ENCODE measurements at places on chromosomes 1 and 21. TPM values are rescaled to one million over a fixed set of nuclear protein-coding genes. Genes with fewer than 3 reads are reported as not detected.

- no peaks in the 10 kb centered on the region for H3K27me3 ChIP-seq
- no peak for DNase-seq
- no peak overlapping the region for H3K27ac ChIP-seq
- H3K4me1 ChIP-seq: no peaks in the 10 kb centered on the region
Measured at GRCh38 chr1:241086686-241087085, 270.3 kb downstream of the RGS7 start.

GRCh38 chr1:229225331-229225782 is 45.6 kb upstream of the RAB4A start:
- no peaks in the 10 kb centered on the region for H3K27me3 ChIP-seq
- H3K4me3 ChIP-seq: no peak overlapping the region
- no peaks in the 10 kb centered on the region for H3K36me3 ChIP-seq
- no peak for DNase-seq
- H3K4me1 ChIP-seq: peaks cover 9% of the 10 kb centered on the region

- no peaks in the 10 kb centered on the region for H3K27me3 ChIP-seq
- no peaks in the 10 kb centered on the region for H3K4me1 ChIP-seq
- no peak for DNase-seq
- H3K4me3 ChIP-seq: no peak overlapping the region
Measured at GRCh38 chr1:229874136-229874535, 192.9 kb upstream of the GALNT2 start.

- H3K4me3 ChIP-seq: no peak overlapping the region
- H3K27me3 ChIP-seq: no peaks in the 10 kb centered on the region
- no peak for DNase-seq
- no peaks in the 10 kb centered on the region for H3K4me1 ChIP-seq
- no peaks in the 10 kb centered on the region for H3K36me3 ChIP-seq
Measured at GRCh38 chr1:200336101-200336845, 73.6 kb downstream of the ZNF281 start.

DNA sequence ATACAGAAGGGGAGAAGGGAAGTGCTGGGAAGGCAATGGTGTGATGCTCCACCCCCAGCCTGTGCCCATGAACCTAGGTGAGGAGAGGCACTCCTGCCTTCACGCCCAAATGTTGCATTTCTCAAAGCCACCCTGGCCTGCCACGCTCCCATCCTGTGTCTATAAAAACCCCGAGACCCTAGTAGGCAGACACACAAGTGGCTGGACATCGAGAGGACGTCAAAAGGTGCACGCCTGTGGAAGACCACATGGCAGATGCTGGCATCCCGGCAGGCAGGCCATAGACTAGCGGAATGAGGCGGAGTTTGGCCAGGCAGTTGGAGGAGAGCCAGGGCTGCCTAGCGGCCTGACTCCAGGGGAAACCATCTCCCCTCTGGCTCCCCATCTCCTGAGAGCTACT is 1168.5 kb upstream of the ADGRL2 start:
- no peak overlapping the region for H3K27ac ChIP-seq
- H3K4me1 ChIP-seq: no peaks in the 10 kb centered on the region
- no peak overlapping the region for H3K4me3 ChIP-seq
- no peak for DNase-seq

DNA sequence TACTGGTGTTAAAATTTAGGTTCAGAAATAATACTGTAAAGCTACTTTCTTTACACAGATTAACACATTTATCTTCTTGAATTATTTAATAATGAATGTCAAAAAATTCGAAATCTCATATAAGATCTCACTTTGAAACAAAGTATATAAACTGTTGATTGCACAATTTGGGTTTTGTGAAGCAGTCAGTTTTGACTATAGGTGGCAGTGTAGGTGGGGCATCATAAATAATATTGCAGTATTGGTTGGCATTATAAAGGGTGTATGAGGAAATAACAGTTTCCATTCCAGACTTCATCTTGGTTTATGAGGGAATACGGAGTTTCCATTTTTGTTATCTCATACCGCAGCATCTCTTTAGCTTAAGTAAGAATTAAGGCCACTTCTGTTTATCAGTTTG is 49.9 kb downstream of the SUCO start:
- no peaks in the 10 kb centered on the region for H3K27me3 ChIP-seq
- H3K4me3 ChIP-seq: no peak overlapping the region
- no peaks in the 10 kb centered on the region for H3K4me1 ChIP-seq
- H3K36me3 ChIP-seq: no peaks in the 10 kb centered on the region
- DNase-seq: no peak
- H3K27ac ChIP-seq: no peak overlapping the region

DNA sequence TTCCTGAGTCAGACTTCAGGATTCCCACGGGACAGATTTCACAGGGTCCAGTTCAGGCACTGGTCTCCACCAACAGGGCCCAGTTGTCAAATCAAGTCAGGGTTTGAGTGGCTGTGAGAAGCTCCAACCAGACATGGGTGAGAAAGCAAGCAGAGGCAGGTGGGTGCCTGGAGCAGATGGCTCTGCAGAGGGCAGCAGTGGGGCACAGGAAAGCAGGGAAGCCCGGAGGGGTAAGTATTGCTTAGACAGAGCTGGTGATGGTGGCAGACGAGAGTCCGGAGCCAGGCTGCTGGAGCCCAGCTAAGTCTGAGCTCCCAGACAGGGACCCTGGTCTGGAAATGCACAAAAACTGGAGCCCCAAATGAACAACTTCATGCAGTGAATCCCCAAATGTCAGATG is 40.4 kb downstream of the RIMS3 start:
- DNase-seq: no peak
- H3K4me1 ChIP-seq: no peaks in the 10 kb centered on the region
- peaks cover 3% of the 10 kb centered on the region for H3K36me3 ChIP-seq
- H3K4me3 ChIP-seq: no peak overlapping the region
- no peak overlapping the region for H3K27ac ChIP-seq

DNA sequence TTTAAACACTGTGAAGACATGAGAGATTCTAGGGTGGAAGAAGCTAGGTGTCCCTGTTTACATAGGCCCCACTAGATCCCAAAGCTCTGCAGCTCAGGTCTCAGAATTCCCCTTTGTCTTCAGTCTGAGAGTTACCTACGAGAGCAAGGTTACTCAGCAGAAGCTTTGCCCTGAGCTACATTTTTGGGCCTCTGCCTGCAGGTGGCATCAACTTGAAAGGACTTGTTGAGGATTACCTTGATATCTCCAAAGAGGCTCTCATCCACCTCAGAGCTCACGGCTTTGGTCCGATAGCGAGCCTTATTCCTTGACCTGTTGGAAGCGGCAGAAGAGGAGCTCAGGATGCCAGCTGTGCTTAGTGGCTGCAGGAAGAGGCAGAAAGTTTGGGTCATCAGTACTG is 7.0 kb downstream of the CFAP45 start:
- no peaks in the 10 kb centered on the region for H3K4me1 ChIP-seq
- H3K27ac ChIP-seq: no peak overlapping the region
- no peaks in the 10 kb centered on the region for H3K36me3 ChIP-seq
- DNase-seq: no peak
- no peaks in the 10 kb centered on the region for H3K27me3 ChIP-seq

- H3K36me3 ChIP-seq: no peaks in the 10 kb centered on the region
- no peaks in the 10 kb centered on the region for H3K4me1 ChIP-seq
- no peak overlapping the region for H3K27ac ChIP-seq
- H3K4me3 ChIP-seq: no peak overlapping the region
Measured at GRCh38 chr1:17355898-17356297, 16.1 kb upstream of the PADI6 start.

Gene POU3F1
- 0.55 TPM for total RNA-seq

Gene FALEC
- total RNA-seq: 0.99 TPM

Gene IGFN1
- total RNA-seq: 0.19 TPM

Gene FGR
- 12.1 TPM for total RNA-seq

Gene MEX3A
- total RNA-seq: 1.6 TPM

Gene CCDC185
- total RNA-seq: not detected

Gene HTR1D
- not detected for total RNA-seq

Gene BRDT
- total RNA-seq: not detected

Gene DTL
- 1.3 TPM for total RNA-seq

Gene CRABP2
- total RNA-seq: 34.4 TPM

Gene RHOU
- total RNA-seq: 32.5 TPM
